ENCODE measurements at places on chromosomes 4 and X. TPM values are rescaled to one million over a fixed set of nuclear protein-coding genes. Genes with fewer than 3 reads are reported as not detected.

ITGB1BP2 gene
- 10.8 TPM for polyA plus RNA-seq

INTU gene
- 2.8 TPM for polyA plus RNA-seq

CCSER1 gene
- polyA plus RNA-seq = not detected

SMIM31 gene
- polyA plus RNA-seq = not detected

FBXO8 gene
- 27.4 TPM for polyA plus RNA-seq

GAB3 gene
- 4.1 TPM for polyA plus RNA-seq

CYBB gene
- 3.1 TPM for polyA plus RNA-seq

NIPAL1 gene
- polyA plus RNA-seq = not detected

TRIM60 gene
- polyA plus RNA-seq = not detected

H2BW2 gene
- polyA plus RNA-seq = not detected

TRPC5OS gene
- not detected for polyA plus RNA-seq

RBMXL3 gene
- polyA plus RNA-seq = not detected

ADH1B gene
- 4,880 TPM for polyA plus RNA-seq

DDIT4L gene
- 2.0 TPM for polyA plus RNA-seq

MSL3 gene
- 30.3 TPM for polyA plus RNA-seq

ETDB gene
- polyA plus RNA-seq = not detected

UGT2B15 gene
- 0.75 TPM for polyA plus RNA-seq

IL2 gene
- polyA plus RNA-seq = not detected

VCX gene
- not detected for polyA plus RNA-seq

CXCL3 gene
- polyA plus RNA-seq = 0.64 TPM

LANCL3 gene
- 0.38 TPM for polyA plus RNA-seq

PNMA3 gene
- not detected for polyA plus RNA-seq

Data from aorta (tissue), 5 donors.